ENCODE measurements at places on chromosomes 4 and X.

- DNase-seq = no peak
Observed at GRCh38 chrX:334971-335757, 16.6 kb upstream of the GTPBP6 start.

- DNase-seq = peak; percentile 37
Observed at GRCh38 chr4:1899149-1900086, 28.2 kb downstream of the NSD2 start.

DNA sequence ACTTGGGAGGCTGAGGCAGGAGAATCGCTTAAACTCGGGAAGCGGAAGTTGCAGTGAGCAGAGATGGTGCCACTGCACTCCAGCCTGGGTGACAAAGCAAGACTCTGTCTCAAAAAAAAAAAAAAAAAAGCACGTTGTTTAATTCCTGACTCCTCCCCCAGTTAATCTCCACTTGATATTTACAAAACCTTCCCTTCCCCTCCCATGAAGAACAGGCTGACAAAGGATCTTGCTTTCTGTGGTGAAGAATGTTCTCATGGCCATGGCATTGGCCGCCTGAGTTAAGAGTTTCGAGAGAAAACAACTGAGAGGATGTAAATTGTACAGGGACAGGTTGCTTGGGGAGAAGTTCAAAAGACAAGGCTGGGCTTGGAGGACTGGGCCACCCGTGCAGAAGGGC lies 168.2 kb upstream of the BCOR start:
- no peak for DNase-seq

DNA sequence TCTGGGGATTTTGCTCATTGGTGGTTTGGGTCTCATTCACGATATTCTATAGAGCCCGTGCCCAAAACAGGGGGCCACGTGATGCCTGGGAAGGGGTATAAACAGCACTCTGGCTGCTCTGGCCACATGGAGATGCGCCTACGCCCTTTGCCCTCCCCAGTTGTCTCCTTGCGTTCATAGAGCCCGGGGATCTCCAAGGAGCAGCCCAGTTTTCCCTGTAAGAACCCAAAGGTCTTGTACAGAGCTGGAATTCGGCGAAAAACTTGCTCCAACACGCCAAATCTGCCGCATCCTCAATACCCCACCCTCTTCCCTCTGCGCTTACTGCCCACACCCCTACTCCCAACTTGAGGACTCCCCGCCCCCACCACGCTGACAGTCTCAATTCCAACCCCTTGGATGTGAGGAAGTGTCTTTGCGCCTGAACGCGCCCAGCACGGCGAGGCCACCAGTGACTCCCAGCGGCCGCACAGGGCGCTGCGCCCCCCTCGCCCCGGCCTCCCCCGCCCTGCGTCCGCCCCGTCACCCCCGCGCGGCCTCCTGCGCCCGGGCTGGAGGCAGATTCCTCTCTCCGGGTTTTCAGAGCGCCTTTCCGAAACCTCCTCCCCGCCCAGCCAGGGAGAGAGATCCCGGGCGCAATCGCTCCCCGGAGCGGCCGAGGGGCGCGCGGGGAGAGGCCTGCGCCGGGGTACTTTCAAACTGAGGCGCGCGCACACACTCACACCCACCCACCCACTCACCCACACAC lies at the start of gene NHS:
NHS (plus strand) TSS at position 582 of the 748 bp plus-strand sequence. CDS start 558 bp downstream, outside the sequence.
- DNase-seq = no peak

DNA sequence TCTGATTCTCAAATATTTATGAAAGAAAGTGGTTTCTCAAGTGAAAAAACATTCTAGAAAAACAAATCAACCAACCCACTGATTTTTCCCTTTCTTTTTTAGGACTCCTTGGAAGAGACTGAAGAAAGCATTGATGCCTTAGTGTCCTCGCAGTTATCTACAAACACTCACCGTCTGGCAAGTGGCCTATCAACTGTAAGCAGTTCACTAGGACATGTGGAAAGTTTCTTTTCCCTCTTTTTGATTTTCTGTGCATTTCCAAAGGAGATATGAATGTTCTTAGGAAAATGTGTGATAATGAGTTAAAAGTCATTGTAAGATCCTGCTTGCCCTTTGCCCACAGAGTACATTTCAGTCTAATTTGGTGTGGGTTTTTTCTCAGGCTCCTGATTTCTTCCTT lies 95.9 kb downstream of the SYTL5 start:
- no peak for DNase-seq

DNA sequence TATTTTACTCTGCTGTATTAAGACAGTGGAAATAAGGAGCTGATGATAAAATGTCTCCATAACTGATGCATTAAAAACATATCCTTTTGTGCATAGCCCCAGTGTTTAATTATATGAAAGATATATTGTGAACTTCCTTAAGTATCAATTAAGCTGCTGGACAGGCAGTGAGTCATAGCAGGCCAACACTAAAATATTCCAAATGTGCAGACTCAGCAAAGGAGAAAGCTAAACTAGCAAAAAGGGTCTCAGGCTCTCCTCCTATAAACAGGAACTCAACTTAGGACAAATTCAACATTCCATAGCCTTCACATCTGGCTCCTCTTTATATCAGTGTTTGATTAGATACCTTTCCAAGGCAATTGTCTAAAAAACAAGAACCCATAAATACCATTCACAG lies 15.6 kb downstream of the TNMD start:
- DNase-seq = no peak

DNA sequence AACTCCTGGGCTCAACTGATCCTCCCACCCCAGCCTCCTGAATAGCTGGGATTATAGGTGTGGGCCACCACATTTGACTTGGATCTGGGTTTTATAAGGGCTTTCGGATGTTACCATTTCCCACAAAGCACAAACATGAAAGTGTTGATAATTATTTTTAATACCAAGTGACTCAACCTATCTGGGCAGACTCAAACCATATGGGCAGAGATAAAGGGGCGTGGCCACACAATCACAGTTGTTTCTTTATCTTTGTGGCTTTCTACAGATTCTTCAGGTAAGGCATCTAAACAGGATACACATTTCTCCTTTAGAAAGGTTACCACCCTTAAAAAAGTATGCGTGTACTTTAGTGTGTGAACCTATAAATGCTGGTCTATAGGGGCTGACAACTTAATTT lies 122.5 kb downstream of the ZNF827 start:
- DNase-seq = no peak
